ENCODE measurements at places on chromosomes 3 and 15. TPM values are rescaled to one million over a fixed set of nuclear protein-coding genes. Genes with fewer than 3 reads are reported as not detected.

The TEX55 gene
- total RNA-seq: not detected

The GOLGA6D gene
- 0.18 TPM for total RNA-seq

The FBXO40 gene
- total RNA-seq: not detected

- peaks cover 53% of the 10 kb centered on the region for H3K4me1 ChIP-seq
- DNase-seq: no peak
- no peak overlapping the region for H3K27ac ChIP-seq
- H3K36me3 ChIP-seq: no peaks in the 10 kb centered on the region
Measured at GRCh38 chr15:73937726-73938125, 11.5 kb downstream of the LOXL1 start.

DNA sequence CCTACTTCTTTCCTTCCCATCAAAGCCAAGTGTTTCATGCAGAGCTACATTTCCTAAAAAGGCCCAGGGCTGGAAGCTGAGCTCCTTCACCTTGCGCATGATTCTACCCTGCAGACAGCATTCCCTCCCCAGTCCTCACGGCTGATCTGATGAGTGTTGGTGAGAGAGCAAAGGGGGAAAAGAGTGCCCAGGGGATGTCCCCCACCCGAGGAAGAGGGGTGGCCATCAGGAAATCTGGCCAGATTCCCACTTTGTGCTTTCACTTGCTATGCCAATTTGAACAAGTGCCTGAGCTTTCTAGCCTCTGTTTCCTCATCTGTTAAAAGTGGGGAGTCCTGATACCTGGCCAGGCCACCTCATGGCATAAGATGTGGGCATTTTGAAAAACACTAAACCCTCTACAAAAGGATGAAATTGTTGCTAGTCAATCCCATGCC is 231.0 kb upstream of the TLE3 start:
- H3K4me3 ChIP-seq: no peak overlapping the region
- peaks cover 40% of the 10 kb centered on the region for H3K4me1 ChIP-seq
- peak overlapping the region; percentile 69 for H3K27ac ChIP-seq
- DNase-seq: no peak
- no peaks in the 10 kb centered on the region for H3K27me3 ChIP-seq

DNA sequence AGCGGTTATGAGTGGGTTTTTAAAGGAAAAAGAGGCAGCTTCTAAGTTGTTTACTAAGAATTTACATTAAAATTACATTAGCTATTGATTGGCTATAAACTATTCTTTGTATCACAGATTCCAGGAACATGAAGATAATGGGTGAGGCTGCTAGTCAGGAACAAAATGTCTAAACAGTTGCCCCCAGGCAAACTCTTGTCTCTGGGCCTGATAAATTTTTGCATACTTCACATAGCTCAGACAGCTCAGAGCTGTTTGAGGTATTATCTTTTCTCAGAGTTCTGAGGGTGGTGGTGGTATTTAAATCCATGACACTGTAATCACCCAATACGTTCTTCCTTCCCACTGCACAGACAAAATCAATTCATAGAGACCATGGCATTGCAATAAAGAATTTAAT is 2.1 kb upstream of the HACD2 start:
- no peak overlapping the region for H3K4me3 ChIP-seq
- no peaks in the 10 kb centered on the region for H3K27me3 ChIP-seq
- H3K27ac ChIP-seq: no peak overlapping the region
- peaks cover 20% of the 10 kb centered on the region for H3K4me1 ChIP-seq
- no peak for DNase-seq

- H3K4me1 ChIP-seq: peaks cover 28% of the 10 kb centered on the region
- no peak overlapping the region for H3K4me3 ChIP-seq
- no peaks in the 10 kb centered on the region for H3K27me3 ChIP-seq
- DNase-seq: no peak
- H3K27ac ChIP-seq: no peak overlapping the region
Measured at GRCh38 chr3:136152176-136152843, 43.8 kb downstream of the MSL2 start.

DNA sequence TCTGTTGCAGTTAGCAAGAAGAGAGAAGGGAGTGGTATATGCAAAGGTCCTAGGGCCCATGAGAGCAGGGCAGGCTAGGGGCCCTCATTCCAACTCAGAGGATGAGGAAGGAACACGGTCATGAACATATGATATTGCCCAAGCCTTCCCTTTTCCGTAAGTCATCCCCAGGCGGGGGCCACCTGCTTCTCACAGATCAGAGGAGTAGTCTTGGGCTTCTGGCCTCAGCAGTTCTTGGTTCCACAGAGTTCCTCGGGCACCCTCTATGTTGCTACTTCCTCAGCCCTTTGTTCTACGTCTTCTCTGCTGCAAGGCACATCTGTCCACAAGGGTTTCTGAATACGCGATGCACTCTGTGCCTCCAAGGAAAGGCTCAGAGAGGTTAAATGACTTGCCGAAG is 25.3 kb downstream of the EPHB3 start:
- no peak overlapping the region for H3K27ac ChIP-seq
- H3K27me3 ChIP-seq: no peaks in the 10 kb centered on the region
- peaks cover 41% of the 10 kb centered on the region for H3K4me1 ChIP-seq
- DNase-seq: no peak
- no peak overlapping the region for H3K4me3 ChIP-seq

All from mesothelial cell of epicardium (in vitro differentiated cells).